ENCODE measurements at places on chromosomes 7 and 10.

GRCh38 chr10:103762916-103763315 is 92.5 kb downstream of the SH3PXD2A start:
- DNase-seq: no peak

DNA sequence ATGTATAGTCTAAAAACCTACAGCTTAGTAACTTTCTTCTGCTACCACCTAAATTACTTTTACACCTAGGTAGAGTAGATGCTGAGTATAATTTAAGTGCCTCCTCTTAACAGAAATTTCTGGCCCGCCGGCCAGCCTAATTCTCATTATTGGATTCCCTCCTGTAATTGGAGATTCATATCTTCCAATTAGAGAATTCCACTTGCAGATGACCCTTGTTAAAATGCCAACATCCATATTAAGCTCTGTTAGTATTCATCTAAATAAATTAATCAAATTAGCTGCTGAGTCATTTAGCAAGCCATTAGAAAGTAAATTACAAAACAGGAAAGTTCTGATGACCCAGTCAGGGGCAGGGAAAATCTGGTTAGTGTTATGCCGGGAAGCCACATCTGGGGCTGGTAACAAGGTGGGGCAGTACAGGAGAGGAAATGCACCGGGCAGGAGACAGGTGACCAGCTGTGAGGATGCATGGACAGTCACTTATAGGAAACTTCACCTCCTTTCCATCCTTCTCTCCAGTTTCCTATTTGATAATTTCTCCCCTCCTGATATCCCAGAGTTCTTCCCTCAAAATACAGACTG is 82.8 kb downstream of the ORC5 start:
- DNase-seq: no peak

DNA sequence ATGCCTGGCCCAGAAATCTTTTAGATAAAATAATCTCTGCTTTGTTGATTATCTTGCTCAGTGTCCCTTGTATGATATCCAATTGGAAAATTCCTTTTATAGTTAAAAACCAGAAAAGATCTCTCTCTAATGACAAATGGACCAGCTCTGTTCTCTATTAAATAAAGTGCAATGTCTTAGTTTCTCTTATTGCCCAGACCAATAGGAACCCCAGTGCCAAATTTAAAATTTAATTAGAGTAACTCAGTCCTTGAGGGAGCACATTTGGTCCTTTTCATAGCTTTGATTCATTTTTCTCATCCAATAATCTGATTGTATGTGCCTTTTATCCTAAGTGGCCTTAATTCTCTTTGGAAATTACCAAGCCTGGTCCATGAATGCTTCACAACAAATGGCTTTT is 158.9 kb upstream of the FOXK1 start:
- no peak for DNase-seq

GRCh38 chr7:69739190-69739589 is 140.9 kb downstream of the AUTS2 start:
- no peak for DNase-seq

DNA sequence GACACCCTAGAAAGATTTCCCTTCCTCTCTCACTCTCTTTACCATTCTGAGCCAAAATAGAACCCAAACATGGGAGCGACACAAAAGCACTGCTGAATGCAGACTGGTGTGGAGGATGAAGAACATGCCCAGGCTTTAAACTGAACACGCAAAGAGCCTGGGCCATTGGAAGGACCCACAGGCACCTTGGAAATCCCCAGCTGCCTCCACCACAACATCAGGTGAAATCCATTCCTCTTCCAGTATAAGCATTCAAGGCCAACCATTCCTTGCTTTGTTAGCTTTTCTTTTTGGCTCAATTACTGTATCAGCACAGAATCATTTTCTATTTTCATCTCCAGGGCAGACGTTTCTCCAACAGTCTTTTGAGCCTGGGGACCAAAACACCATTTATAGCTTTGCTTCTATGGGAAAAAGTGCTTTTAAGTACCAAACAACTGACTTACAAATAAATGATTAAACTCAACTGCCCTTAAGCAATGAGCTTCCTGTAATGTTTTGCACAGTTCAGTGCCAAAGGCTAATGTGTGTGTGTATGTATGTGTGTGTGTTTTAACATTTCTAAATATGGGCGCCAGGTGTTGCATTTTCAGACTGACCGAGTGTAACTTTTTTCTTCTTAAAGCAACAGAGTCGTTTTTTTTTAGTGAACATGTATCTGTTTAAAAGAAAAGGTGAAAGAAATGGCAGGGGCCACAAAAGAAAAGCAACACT is 16.2 kb upstream of the BLNK start:
- DNase-seq: peak; percentile 5

DNA sequence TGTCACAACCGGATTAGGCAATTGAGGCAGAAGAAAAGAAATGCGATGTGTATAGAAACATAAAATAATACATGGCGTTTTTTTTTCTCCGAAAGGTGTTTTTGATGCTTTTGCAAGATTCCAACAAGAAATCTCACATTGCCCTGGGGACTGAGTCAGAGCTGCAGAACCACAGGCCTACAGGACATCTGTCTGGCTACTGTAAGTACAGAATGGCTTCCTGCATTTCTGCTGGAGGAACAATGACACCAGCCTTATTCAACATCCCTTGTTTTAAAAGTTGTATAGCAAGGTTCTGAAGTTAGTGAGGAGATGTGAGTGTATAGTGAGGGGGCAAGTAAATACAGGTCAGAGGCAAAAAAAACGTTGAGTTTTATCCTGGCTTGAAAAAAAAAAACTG is 256.4 kb downstream of the ABCA13 start:
- DNase-seq: no peak

GRCh38 chr7:3386423-3387190 is 85.6 kb downstream of the SDK1 start:
- DNase-seq: no peak

- DNase-seq: no peak
These were observed 86.8 kb downstream of the CPEB3 start for GRCh38 chr10:92203919-92204623.

GRCh38 chr7:106369816-106370215 is 85.0 kb upstream of the NAMPT start:
- DNase-seq: no peak

GRCh38 chr10:97259119-97259518 is 33.3 kb downstream of the ARHGAP19 start:
- DNase-seq: no peak

Measured in KBM-7 (cell line).